ENCODE measurements at places on chromosomes 7 and 10.
A peak's percentile ranks its signal among the peaks of the same experiment; 100 is the strongest.

- no peak for DNase-seq
Observed at GRCh38 chr10:18437486-18437885, 213.9 kb downstream of the NSUN6 start.

- no peak for DNase-seq
Observed at GRCh38 chr10:92323079-92323478, 32.1 kb downstream of the MARCHF5 start.

- DNase-seq = no peak
Observed at GRCh38 chr10:19815731-19816410, 361 bp upstream of the PLXDC2 start.

- DNase-seq = peak; percentile 82
Observed at GRCh38 chr10:73991884-73992245, 6.1 kb upstream of the VCL start.
